ENCODE measurements at places on chromosomes 4 and X. TPM values are rescaled to one million over a fixed set of nuclear protein-coding genes. Genes with fewer than 3 reads are reported as not detected.

Gene TEX11
- total RNA-seq, result not detected

Gene TCEAL2
- total RNA-seq, result not detected

Gene TEC
- 1.8 TPM for total RNA-seq

Gene MAGEB10
- total RNA-seq, result not detected

Gene SUPT20HL1
- total RNA-seq, result not detected

Gene RNF175
- total RNA-seq, result 0.06 TPM

Gene CSAG1
- total RNA-seq, result not detected

Gene RAB41
- total RNA-seq, result not detected

Gene PNCK
- total RNA-seq, result not detected

Gene NUDT11
- 1.1 TPM for total RNA-seq

Gene KCTD8
- total RNA-seq, result 2.3 TPM

Gene TCEAL1
- total RNA-seq, result 16.0 TPM

Gene NLGN3
- 0.19 TPM for total RNA-seq

Gene MAEA
- total RNA-seq, result 99.9 TPM

Gene SULT1B1
- 1.1 TPM for total RNA-seq

Gene ANK2
- 1.5 TPM for total RNA-seq

Gene SMAD1
- total RNA-seq, result 153 TPM

Gene SLITRK4
- 2.9 TPM for total RNA-seq

Gene PTTG2
- 0.16 TPM for total RNA-seq

Gene PNMA6F
- not detected for total RNA-seq

Gene PCDH10
- total RNA-seq, result 0.38 TPM

Gene SASH3
- not detected for total RNA-seq

Gene BMX
- 58.3 TPM for total RNA-seq

Gene UBA1
- total RNA-seq, result 92.1 TPM

Gene IGSF1
- total RNA-seq, result not detected

Gene FGB
- not detected for total RNA-seq

Gene NPY1R
- not detected for total RNA-seq
